ENCODE measurements at places on chromosomes 2 and 18. TPM values are rescaled to one million over a fixed set of nuclear protein-coding genes. Genes with fewer than 3 reads are reported as not detected.
A peak's percentile ranks its signal among the peaks of the same experiment; 100 is the strongest.

NYAP2 gene
- total RNA-seq: not detected

SPHKAP gene
- total RNA-seq: not detected

GLI2 gene
- total RNA-seq: 0.43 TPM

GATA6 gene
- not detected for total RNA-seq

GPR45 gene
- total RNA-seq: not detected

ORC4 gene
- 29.7 TPM for total RNA-seq

THSD7B gene
- not detected for total RNA-seq

LYPD6B gene
- total RNA-seq: not detected

AGXT gene
- not detected for total RNA-seq

DNA sequence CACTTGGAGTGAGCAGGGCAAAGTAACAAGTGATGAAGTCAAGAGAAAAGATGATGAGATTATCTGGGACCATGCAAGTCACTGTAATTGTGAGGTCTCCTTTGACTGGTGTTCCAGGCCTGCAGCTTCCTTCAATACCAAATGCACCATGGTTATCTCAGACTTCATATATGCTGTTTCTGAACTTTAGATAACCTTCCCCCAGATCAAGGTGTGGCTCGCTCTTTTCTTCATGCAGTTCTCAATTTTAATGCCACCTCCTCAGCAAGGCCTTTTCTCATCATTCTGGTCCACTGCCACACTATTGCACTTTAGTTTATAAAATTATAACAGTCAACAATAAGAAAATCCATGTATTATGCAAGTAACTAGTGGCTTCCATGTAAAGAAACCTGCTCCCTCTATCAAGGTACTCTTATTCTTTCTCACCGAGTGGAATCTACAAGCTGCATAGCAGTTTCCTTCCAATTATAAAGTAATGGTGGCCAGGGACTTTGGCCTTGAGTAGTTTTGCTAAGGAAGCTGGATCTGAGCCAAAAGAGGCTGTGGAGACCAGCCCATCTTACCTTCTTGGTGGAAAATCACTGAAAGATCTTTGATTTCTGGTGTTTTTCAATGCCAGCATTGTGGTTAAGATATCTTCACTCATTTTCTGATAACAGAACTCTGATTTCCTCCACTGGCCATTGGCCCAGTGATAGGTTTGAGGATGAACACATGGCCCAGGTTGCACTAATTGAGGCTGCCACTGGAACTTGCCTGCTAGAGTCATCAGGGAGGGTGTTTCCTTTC, 113.6 kb downstream of the KCNE4 start:
- H3K4me3 ChIP-seq: no peak overlapping the region
- H3K27me3 ChIP-seq: no peaks in the 10 kb centered on the region
- H3K36me3 ChIP-seq: no peaks in the 10 kb centered on the region
- no peak for DNase-seq

DNA sequence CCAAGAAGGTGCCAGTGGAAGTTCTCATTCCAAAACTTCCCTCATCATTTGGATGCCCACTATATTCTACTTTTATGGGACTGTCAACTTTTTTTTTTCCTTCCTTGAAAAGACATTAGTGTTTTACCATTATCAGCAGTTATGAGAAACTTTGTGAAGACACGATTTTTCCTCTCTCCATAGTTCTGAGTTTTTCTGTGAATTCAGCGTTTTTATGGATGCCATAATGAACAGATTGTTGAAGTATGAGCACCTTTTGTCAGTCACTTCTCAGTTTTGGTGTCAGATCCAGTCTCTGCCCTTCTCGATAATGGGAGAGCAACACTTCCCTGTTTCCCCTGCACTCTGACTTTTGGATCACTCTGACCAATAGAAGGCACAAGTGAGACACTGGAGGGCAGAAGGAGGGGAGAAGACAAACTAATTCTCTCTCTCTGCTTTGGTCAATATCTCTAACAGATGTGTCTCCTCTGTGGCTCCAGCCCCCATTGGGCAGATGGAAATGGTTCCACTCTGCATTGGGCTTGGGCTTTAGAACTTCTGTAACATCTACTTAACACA, 53.5 kb upstream of the FN1 start:
- no peak overlapping the region for H3K4me3 ChIP-seq
- no peak overlapping the region for H3K27ac ChIP-seq
- no peak for DNase-seq
- no peaks in the 10 kb centered on the region for H3K4me1 ChIP-seq
- H3K27me3 ChIP-seq: peaks cover 9% of the 10 kb centered on the region

- H3K27me3 ChIP-seq: no peaks in the 10 kb centered on the region
- H3K27ac ChIP-seq: no peak overlapping the region
- H3K4me1 ChIP-seq: peaks cover 39% of the 10 kb centered on the region
- DNase-seq: no peak
- no peak overlapping the region for H3K4me3 ChIP-seq
Measured at GRCh38 chr18:12699747-12700146, 2.8 kb downstream of the CEP76 start.

- no peak overlapping the region for H3K4me3 ChIP-seq
- no peaks in the 10 kb centered on the region for H3K36me3 ChIP-seq
- DNase-seq: peak; percentile 53
- H3K27ac ChIP-seq: peak overlapping the region; percentile 70
- peaks cover 67% of the 10 kb centered on the region for H3K27me3 ChIP-seq
- H3K4me1 ChIP-seq: peaks cover 31% of the 10 kb centered on the region
Measured at GRCh38 chr2:109144271-109144670, 15.3 kb downstream of the SH3RF3 start.

- peaks cover 2% of the 10 kb centered on the region for H3K4me1 ChIP-seq
- H3K27me3 ChIP-seq: peaks cover 15% of the 10 kb centered on the region
- no peak overlapping the region for H3K27ac ChIP-seq
Measured at GRCh38 chr2:10933700-10934225, 22.0 kb downstream of the KCNF1 start.

GRCh38 chr18:29439398-29439797, 1262.5 kb upstream of the CDH2 start:
- no peaks in the 10 kb centered on the region for H3K27me3 ChIP-seq
- no peaks in the 10 kb centered on the region for H3K4me1 ChIP-seq
- H3K4me3 ChIP-seq: no peak overlapping the region
- no peak overlapping the region for H3K27ac ChIP-seq
- DNase-seq: no peak
- H3K36me3 ChIP-seq: no peaks in the 10 kb centered on the region

- DNase-seq: peak; percentile 51
- peaks cover 8% of the 10 kb centered on the region for H3K4me1 ChIP-seq
- H3K36me3 ChIP-seq: no peaks in the 10 kb centered on the region
- peak within 1 kb of the TSS; percentile 22 for H3K4me3 ChIP-seq
- H3K27ac ChIP-seq: no peak within 1 kb of the TSS
Measured at GRCh38 chr2:150487537-150488429, at the start of gene RND3. RND3 (minus strand) TSS chr2:150487667; CDS start chr2:150487417, 250 bp downstream.

- no peaks in the 10 kb centered on the region for H3K36me3 ChIP-seq
- H3K4me1 ChIP-seq: no peaks in the 10 kb centered on the region
- H3K4me3 ChIP-seq: no peak overlapping the region
- no peak for DNase-seq
Measured at GRCh38 chr2:33777786-33778185, 178.7 kb upstream of the FAM98A start.

- peaks cover 3% of the 10 kb centered on the region for H3K36me3 ChIP-seq
- H3K4me3 ChIP-seq: no peak overlapping the region
- H3K27ac ChIP-seq: no peak overlapping the region
- peaks cover 29% of the 10 kb centered on the region for H3K4me1 ChIP-seq
- no peak for DNase-seq
- H3K27me3 ChIP-seq: no peaks in the 10 kb centered on the region
Measured at GRCh38 chr2:178476477-178476876, 1.9 kb downstream of the FKBP7 start.

DNA sequence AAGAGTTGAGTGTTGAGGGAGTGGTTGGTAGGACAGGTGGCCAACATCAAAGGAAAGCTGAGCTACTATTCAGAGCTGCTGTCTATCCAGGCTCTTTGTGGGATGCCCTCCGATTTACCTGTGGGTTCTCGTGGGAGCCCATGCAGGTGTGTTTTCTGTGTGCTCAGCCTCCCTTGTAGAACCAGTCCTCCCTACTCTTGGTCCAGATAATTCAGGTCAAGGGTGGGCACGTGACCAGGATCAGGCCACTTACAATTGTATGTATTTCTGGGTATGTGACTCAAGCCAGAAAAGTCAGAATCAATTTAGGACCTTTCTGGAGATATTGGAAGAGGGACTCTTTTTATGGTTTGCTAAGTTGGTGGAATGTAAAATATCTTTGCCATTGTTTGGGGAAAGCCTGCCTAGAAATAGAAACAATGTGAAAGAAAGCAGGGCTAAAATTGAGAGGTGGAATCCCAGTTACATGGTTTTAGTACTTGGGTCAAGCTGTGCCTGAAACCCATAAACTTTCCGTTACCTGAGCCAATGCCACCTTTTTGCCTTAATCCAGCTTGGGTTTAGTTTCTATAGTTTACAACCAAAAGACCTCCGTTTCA, 93.2 kb downstream of the PDCL3 start:
- no peaks in the 10 kb centered on the region for H3K36me3 ChIP-seq
- peaks cover 7% of the 10 kb centered on the region for H3K27me3 ChIP-seq
- H3K27ac ChIP-seq: no peak overlapping the region

DNA sequence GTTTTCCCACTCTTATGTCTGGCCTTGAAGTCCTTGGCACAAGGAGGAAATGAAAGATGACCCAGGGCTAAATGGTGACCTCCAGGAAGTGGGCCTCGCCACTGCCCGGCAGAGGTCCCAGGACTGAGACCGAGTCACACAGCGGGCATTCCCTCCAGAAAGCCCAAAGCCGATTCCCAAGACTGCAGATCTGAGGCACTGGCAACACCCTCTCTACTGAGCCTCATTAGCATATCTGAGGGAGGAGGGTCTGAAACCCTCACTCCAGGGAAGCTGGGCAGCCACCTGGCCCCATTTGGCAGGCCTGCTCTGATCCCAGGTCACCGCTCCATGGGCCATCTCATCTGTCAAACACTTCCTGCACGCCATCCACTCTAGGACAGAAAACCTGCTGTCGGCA, 29.1 kb downstream of the FAM178B start:
- H3K27me3 ChIP-seq: peaks cover 6% of the 10 kb centered on the region
- H3K36me3 ChIP-seq: no peaks in the 10 kb centered on the region
- H3K27ac ChIP-seq: no peak overlapping the region
- peaks cover 50% of the 10 kb centered on the region for H3K4me1 ChIP-seq
- DNase-seq: no peak

- H3K4me3 ChIP-seq: no peak overlapping the region
- H3K27ac ChIP-seq: no peak overlapping the region
- no peak for DNase-seq
- H3K36me3 ChIP-seq: no peaks in the 10 kb centered on the region
Measured at GRCh38 chr2:15779381-15780041, 160.8 kb upstream of the MYCN start.

DNA sequence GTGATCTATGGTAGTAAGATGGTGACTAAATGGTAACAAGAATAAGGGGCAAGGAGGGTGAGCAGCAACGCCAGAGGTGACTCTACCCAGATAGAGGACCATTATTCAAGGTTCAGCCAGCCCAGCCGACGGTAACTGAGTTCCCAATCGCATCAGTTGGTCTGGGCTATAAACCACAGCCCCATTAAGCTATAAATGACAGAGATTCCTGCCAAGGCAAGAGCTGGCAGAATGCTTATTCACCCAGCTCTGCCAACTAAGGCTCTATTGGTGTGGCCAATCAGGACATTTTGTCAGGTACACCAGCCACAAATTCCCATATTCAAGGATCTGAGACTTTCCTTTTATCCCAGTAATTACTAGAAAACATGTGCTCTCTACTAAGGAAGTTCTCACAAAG, 3.6 kb downstream of the CHN1 start:
- H3K27me3 ChIP-seq: peaks cover 41% of the 10 kb centered on the region
- H3K27ac ChIP-seq: no peak overlapping the region
- no peak for DNase-seq
- no peak overlapping the region for H3K4me3 ChIP-seq
- peaks cover 14% of the 10 kb centered on the region for H3K4me1 ChIP-seq

DNA sequence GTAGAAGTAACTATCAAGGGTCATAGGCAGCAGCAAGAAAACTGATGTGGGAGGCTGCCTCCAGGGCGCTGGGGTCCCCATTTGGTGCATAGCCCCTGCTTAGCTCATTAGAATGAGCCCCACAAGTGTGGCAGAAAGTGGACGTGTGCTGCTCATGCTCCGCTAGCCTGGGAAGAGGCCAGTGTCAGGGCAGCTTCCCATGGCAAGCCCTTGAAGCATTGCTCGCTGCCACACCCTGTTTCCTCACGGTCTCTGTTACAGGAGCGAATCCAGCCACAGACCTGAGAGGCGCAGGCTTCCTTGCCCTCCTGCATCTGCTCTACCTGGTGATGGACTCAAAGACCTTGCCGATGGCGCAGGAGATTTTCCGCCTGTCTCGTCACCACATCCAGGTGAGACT, 22.5 kb downstream of the ELMOD3 start:
- no peak overlapping the region for H3K27ac ChIP-seq
- no peaks in the 10 kb centered on the region for H3K4me1 ChIP-seq
- H3K4me3 ChIP-seq: no peak overlapping the region

DNA sequence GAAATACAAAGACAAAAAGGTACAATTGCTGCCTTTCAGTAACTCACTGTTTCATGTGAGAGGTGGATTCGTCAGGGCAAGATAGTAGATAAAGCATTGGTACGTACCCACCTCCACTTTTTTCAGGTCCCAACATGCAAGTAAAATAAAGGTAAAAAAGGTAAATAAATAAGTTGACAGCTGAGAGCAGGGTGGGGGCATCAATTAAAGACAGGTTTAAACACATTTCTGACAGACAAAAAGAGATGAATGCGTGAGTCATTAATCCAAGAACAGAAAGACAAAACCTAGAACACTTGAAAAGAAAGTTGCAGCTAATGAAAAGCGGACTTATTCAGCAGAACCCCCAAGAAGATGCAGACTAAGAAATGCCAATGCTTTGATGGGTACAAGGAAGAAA, 979.6 kb upstream of the CDH2 start:
- no peaks in the 10 kb centered on the region for H3K36me3 ChIP-seq
- no peaks in the 10 kb centered on the region for H3K4me1 ChIP-seq
- no peak overlapping the region for H3K27ac ChIP-seq
- H3K27me3 ChIP-seq: no peaks in the 10 kb centered on the region
- no peak for DNase-seq

- peaks cover 11% of the 10 kb centered on the region for H3K36me3 ChIP-seq
- H3K4me3 ChIP-seq: no peak overlapping the region
- H3K27me3 ChIP-seq: no peaks in the 10 kb centered on the region
- H3K27ac ChIP-seq: no peak overlapping the region
- DNase-seq: no peak
Measured at GRCh38 chr2:28098501-28099225, 208.1 kb downstream of the BABAM2 start.

DNA sequence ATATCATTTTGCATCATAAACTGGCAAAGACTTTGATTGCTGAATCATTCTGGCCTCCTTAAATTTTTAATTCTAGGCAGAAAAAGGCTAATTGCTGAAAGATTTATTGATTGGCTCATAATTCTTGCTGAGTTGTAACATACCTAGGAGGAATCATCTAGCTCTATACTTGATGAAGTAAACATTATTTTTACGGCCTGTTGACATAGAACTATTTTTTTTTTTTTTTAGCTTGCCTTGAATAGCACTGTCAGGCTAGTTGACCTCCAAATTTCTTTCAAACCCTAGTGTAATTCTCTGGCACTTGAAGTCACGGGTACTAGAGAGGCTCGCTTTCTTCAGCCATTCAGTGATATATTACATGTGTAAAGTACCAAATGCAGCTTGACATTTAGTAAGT, 2.8 kb downstream of the SERPINB12 start:
- H3K27me3 ChIP-seq: peaks cover 41% of the 10 kb centered on the region
- H3K27ac ChIP-seq: no peak overlapping the region
- DNase-seq: no peak
- no peaks in the 10 kb centered on the region for H3K4me1 ChIP-seq
- no peaks in the 10 kb centered on the region for H3K36me3 ChIP-seq

GRCh38 chr2:73283545-73284295, 558 bp downstream of the FBXO41 start:
- H3K4me3 ChIP-seq: peak overlapping the region; percentile 76
- H3K27ac ChIP-seq: no peak overlapping the region
- H3K27me3 ChIP-seq: peaks cover 13% of the 10 kb centered on the region
- H3K4me1 ChIP-seq: peaks cover 20% of the 10 kb centered on the region
- DNase-seq: no peak

Measured in activated CD4-positive, alpha-beta memory T cell treated with anti-CD3 and anti-CD28 coated beads, Interleukin-2, amount 10 ng/mL, durations not matched to agents 7 days and 5 days (primary cell).